ENCODE measurements at places on chromosomes 2 and 18.

GRCh38 chr2:235864733-235865515 is 303.3 kb downstream of the GBX2 start:
- DNase-seq: no peak

- no peak for DNase-seq
Measured at GRCh38 chr2:237689336-237690131, 62.1 kb downstream of the LRRFIP1 start.

- no peak for DNase-seq
Measured at GRCh38 chr2:113024764-113025163, 19.5 kb downstream of the IL36A start.

DNA sequence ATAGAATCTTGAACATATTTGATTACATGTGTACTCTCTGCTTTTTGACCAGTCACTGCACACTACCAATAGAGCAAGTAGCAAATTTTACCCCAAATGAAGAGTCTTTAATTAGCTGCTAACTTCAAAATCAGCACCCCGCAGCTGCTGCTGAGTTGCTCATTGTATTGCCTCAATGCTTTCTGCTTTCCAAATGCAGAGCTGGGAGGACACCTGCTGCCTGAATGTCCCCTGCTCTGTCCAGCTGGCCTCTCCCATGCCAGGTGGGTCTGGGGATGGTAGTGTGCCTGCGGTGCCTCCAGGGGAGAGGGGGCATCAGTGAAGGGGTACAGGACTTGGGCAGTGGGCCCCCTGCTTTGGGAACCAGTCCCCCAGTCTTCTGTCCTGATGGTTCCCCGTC is 184.8 kb downstream of the PRKCE start:
- DNase-seq: no peak

DNA sequence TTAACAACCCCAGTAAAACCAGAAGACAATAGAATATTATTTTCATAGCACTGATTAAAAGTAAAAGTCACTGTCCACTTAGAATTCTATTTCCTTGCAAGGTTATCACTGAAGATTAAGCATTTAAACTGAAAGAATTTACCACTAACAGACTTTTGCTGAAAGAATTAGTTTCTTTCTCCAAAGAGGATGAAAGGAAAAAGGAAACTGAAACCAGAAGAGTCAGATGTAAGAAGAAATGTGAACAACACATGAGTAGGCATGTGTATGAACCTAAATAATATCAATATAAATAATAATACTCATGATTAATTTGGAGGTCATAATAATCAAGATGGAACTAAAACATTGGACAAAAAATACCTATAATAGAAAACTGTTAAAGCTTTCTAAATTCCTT is 82.4 kb upstream of the KLHL29 start:
- DNase-seq: no peak

Data from activated naive CD4-positive, alpha-beta T cell (primary cell).